ENCODE measurements at places on chromosomes 1 and 21. TPM values are rescaled to one million over a fixed set of nuclear protein-coding genes. Genes with fewer than 3 reads are reported as not detected.

GRCh38 chr21:25567472-25567871 lies 39.8 kb downstream of the MRPL39 start:
- no peak for DNase-seq

DNA sequence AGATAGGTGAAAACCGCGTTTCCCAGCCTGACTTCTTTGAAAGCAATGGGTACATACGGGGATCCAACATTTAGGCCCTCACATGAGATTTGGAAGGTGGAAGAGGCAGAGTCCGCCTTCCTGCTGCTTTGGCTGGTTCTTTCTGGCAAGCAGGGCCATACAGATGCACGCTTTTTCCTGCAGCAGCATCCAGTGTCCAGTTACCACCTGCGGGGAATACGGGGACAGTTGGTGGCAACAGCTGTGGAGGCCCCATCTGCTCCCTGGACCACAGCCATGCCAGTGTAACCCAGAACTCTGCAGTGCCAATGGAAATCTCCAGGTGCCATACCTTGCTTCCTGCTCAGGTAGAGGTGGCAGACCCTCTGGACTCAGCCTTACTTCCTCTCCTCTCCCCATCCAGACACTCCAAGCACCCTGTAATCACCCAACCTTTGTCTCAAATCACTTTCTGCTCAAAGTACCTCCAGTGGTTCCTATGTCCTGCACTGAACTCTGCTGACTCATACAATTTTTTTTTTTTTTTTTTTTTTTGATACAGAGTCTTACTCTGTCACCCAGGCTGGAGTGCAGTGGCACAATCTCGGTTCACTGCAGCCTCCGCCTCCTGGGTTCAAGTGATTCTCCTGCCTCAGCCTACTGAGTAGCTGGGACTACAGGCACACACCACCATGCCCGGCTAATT lies 68.3 kb downstream of the SLC16A1 start:
- no peak for DNase-seq

GRCh38 chr1:62181532-62181931 lies 13.1 kb upstream of the L1TD1 start:
- no peak for DNase-seq

The KCNJ9 gene
- polyA plus RNA-seq = not detected

The APOBEC4 gene
- not detected for polyA plus RNA-seq

The AK2 gene
- 162 TPM for polyA plus RNA-seq

Measured in CD14-positive monocyte (primary cell).